Small intestine (tissue), 16 donors: ENCODE measurements at places on chromosomes 5 and 9.

GRCh38 chr9:132384376-132384775 is 22.3 kb downstream of the TTF1 start:
- DNase-seq = no peak

DNA sequence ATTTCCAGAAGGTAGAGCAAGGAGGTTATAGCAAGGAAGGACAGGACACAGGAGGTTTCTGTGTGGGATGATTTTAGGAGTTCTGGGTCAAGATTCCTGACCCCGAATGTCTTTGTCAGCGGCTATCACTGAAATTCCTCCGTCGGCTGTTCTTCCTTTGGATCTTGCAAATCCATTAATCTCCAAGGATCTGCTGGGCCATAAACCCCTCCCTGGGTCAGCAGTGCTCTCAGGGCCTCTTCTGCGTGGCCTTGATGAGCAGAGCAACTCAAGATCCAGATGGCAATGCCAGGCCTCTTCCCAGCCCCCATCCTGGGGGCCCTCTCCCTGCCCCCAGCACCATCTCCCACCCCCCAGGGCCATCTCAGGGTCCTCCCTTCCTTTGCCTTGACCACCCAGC is 16.3 kb upstream of the COL27A1 start:
- DNase-seq = no peak

GRCh38 chr9:37350486-37351190 is 71.9 kb upstream of the GRHPR start:
- no peak for DNase-seq

DNA sequence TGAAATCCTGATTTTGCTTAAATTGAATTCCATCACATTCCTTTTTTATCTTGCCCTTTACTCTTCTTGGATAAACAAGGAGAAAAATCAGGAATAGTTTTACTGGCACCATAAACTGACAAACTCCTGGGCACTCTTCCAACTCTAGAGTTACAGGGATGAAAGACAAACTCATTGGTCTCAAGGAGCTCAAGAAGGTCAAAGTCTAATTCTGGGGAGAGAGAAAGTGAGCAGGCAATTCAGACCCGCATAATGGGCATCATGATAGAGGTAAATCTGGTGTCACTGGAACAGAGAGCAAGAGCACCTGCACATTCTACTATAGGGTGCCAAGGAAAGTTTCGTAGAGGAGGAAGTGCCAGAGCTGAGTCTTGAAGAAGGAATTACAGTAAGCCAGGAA is 64.8 kb downstream of the GRIN3A start:
- peak; percentile 93 for DNase-seq
